ENCODE measurements at places on chromosomes 2 and 18.

DNA sequence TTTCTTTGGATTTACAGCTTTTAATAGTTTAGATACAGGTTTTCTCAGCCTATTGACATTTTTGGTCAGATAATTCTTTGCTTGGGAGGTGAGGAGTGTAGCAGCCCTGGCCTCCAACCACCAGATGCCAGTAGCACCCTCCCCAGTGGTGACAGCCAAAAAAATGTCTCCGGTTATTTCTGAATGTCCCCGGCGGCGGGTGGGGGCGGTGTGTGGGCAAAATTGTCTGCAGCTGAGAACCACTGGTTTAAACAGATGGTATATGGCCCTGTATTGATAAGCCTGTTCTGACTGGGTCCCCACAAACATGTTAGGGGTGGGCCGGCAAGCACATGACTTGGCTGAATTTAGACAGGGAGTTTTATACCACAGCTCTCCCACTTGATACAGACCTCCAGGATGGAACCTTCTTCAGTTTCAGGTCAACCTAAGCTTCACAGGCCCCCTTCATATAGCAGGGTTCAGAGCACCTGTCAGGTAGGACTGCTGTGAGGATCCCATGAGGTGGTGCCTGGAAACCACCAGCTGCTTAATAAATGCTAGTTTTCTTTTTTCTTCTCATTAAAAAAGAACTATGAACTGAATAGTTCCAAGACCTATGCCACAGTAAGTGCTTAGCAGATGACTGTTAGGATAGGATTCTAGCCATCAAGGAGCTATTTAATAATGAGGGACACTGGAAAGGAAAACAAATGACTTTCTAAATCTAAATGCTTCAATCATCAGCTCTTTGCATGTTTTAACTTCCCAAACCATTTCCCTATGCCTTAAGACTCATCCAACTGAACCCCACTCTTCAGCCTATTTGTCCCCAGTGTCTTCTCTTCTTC, 18.1 kb downstream of the LPIN2 start:
- DNase-seq, result no peak

DNA sequence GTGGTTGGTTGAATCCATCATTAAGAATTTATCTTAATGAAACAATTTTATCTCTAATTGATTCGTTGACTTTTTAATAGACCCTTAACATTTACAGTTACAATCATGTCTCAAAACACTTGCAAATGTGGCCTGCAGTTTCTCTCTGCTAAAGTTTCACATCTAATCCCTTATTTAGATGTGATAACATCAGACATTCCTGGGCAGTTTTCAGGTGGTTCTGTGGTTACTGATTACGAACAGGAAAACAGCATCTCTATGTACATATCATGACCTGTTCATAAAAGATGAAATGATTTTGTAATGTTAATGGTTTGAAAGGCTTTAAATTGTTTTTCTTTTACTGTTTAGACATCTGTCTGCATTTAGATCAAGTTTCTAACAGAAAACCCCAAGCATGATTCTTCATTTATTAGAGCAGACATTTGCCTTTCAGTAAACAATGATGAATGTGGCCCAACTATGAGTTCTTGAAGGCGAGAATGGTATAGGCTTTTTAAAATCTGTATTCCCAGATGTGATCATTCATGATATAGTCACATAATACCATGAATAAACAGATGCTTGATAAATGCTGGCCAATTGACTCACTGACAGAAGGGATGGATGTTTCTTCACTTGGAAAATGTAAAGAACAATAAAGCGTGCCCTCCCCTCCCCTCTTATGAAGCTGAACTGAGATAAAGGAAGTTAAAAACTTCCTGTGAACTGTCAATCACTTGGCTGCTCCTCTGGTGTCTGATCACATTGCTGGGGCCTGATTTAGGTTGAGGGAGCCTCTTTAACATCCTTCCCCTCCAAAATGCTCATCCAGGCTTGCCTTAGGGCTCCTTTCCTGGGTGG, 3.5 kb downstream of the CAPN14 start:
- DNase-seq, result no peak

- DNase-seq, result no peak
Observed at GRCh38 chr18:9673296-9674251, 34.5 kb upstream of the RAB31 start.

- no peak for DNase-seq
Observed at GRCh38 chr2:109193807-109194619, 65.0 kb downstream of the SH3RF3 start.

DNA sequence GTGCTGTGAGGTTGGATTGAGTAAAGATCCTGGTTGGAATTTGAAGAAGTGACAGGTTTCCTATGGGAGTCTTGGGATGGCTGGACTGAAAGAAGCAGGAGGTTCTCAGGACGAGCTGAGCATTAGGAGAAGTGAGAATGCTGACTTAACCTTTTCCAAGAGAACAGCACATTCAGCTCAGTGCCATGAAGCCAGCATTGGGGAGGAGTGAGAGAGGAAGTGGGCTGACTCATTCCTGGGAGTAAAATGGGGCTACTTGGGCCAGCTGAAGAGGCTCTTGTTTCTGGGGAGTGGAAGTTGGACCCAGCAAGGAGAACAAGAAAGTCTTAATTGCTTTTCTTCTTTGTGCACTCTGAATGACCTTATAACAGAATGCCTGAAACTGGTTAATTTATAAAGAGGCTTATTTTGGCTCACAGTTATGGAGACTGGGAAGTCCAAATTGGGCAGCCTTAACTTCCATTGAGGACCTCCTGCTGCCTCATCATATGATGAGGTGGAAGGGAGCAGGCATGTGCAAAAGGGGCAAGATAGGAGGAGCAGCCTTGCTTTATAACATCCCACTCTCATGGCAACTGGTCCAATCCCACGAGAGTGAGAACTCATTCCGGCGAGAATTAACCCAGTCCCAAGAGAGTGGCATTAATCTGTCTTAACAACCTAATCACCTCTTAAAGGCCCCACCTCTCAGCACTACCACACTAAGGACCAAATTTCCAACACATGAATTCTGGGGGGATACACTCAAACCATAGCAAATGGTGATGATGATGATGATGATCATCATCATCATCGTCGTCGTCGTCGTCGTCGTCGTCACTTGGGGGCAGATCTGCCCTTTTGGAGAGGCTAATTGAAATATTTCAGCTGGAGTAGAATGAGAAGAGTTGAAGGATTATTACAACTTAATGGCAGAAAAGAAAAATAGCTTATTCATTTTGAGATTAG, 26.1 kb downstream of the DGUOK start:
- no peak for DNase-seq

GRCh38 chr2:113181258-113182051, 7.7 kb downstream of the PSD4 start:
- no peak for DNase-seq

- no peak for DNase-seq
Observed at GRCh38 chr2:96261328-96262003, 4.3 kb downstream of the TMEM127 start.

- no peak for DNase-seq
Observed at GRCh38 chr2:181900007-181900651, 8.6 kb downstream of the ITPRID2 start.

DNA sequence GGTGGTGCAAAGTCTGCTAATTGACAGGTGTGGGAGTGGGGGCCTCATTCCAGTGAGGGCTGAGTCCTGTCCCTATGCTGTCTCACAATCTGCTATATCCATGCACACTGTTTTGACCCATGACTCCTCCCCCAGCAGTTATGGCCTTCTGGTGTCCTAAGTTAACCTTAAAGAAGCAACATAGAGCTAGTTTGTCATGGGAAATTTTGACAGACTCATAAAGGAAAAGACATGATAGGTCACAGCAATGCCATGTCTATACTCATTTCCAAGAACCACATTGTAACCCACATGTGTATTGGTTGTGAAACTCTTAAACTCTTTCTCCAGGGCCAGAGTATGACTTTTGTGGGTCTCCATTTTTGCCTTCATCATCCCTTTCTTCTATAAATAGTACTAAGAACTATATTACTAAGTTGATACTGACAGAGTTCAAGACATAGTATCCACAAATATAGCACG, 78.2 kb upstream of the SLC1A4 start:
- DNase-seq, result no peak

DNA sequence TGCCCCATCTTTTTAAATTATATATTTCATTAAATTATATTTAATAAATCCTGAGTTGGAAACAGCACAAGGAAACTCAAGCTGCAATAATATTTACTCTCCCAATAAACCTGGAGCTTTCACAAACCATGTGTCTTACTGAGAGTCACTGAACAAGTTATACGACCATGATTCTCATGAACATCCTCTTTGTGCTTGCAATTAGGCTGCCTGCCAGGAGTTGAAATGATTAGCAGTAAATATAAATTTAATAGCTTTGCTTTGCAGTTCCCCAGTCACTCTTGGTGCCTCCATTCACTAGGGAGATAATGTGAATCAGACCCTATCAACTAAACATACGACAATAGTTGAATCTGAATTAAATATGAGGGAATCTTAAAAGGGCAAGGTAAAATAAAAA, 905.1 kb downstream of the NRXN1 start:
- no peak for DNase-seq

DNA sequence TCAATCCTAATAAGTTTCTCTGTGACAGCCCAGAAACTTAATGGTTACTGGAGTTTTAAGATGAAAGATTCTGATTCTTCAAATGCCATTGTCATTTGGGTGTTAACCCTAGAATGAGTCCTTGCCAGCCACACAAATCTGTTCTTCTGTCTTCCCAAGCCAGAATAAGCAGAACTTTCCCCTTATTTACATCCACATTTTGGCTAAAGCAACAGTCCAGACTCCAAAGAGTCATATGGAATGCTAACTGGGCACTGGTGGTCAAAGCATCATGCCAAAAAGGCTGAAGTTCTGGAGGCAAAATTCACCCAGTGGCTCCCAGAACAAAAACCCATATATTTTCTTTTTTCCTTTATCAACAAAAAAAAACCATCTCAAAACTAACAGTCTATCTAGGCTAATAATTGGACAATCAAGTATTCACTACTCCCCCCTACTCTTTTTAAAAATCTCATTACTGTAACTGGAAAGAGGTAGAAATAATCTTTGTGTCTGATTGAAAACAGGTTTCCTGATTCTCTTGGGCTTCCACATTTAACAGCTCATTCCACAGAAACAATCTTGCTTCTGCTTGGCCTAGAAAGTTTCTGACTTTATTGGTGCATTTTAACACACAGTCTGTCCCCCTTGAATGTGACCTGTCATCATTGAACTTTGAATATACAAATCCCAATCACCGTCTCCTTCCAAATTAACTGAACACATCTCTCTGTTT, 89.6 kb upstream of the SETBP1 start:
- DNase-seq, result no peak

DNA sequence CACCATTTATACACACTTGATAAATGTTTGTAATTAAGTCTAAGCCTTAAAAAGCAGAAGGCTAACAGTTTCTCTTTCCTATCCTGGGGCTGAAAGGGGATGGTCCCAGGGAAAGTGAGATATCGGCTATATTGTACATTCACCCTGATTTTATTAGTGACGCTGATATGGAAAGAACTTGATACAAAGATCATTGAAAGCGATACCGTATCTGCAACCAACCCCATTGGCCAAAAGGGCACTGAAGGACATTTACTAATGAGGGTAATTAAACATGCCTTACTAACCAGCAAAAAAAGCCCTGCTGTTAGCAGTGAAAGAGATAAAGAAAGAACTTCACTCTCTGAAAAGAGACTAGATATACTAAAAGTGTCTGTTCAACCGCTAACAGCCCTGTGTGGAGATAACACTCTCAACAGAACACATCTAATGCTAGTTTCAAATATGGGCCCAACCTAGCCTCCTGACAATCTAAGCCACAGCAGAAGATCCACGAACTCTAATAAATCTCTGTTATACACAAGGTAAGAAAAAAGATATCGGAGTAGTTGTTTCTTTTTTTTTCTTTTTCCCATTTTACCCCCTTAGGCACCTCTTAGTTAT, 200.0 kb downstream of the CDH2 start:
- DNase-seq, result no peak

- DNase-seq, result no peak
Observed at GRCh38 chr2:118348380-118349034, 260.2 kb downstream of the INSIG2 start.

DNA sequence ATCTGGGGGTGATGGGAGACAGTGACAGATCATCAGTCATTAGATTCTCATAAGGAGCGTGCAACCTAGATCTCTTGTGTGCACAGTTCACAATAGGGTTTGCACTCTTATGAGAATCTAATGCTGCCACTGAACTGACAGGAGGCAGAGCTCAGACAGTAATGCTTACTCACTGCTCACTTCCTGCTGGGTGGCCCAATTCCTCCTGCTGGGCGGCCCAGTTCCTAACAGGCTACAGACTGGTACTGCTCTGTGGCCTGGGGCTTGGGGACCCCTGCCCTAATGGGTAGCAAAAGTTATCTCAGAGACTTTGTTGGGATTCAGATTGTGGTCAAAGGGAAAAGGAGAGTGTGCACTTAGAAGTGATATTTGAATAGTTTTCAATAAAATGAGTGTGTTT, 840.1 kb upstream of the ID2 start:
- DNase-seq, result no peak

DNA sequence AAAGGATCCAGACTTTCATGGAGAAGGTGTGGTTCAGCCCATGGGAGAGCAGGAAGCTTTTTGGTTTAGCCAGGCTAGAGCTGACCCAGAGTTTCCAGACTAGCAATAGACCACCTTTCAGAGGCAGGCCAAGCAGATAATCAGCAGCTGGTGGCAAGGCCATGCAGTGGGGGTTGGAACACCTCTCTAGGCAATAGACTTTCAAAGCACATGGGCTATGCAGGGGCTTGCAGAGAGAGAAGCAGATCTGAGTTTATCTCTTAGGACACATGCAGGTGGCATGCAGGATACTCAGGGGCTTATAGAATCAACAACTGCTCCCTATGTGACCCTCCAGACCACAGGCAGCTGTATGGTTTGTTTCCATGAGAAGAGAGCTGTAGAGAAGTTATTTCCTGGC, 9.4 kb downstream of the XIRP2 start:
- no peak for DNase-seq

DNA sequence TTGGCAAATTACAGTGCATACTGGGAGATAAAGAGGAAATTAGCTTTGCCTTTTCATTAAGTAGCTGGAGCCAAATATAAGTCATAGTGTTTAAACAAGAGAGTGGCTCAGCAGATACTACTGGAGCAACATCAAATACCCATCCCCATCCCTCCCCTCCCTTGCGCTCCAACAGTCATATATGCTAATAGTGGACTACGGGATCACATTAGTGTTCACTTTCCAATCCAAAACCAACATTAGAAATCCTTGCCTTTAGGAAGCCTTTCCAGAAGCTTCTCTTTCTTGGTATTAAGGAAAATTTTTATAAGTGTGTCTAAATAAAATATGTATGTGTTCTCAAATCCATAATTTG, 1669.3 kb downstream of the SUCLG1 start:
- DNase-seq, result no peak

- DNase-seq, result no peak
Observed at GRCh38 chr2:8296306-8296705, 385.6 kb upstream of the ID2 start.

- no peak for DNase-seq
Observed at GRCh38 chr2:234496055-234496834, 636 bp downstream of the ARL4C start.
